IMR-90 (cell line): ENCODE measurements at places on chromosomes 5 and 9. TPM values are rescaled to one million over a fixed set of nuclear protein-coding genes. Genes with fewer than 3 reads are reported as not detected.

The SOX30 gene
- total RNA-seq = not detected in 2 replicates

The SPTAN1 gene
- total RNA-seq = 327 and 345 TPM in 2 replicates

The COL5A1 gene
- total RNA-seq = 19.2 and 21.1 TPM in 2 replicates

The FBN2 gene
- total RNA-seq = 67.5 and 69.0 TPM in 2 replicates

The ANKRD34B gene
- total RNA-seq = not detected in 2 replicates

The ZDHHC12 gene
- total RNA-seq = 13.9 and 16.7 TPM in 2 replicates

The DNAJC18 gene
- 9.2 and 11.1 TPM in 2 replicates for total RNA-seq

The FSTL4 gene
- 0.18 TPM in 1 of 2 replicates, not detected in the other for total RNA-seq
